ENCODE measurements at places on chromosomes 3 and 15.

DNA sequence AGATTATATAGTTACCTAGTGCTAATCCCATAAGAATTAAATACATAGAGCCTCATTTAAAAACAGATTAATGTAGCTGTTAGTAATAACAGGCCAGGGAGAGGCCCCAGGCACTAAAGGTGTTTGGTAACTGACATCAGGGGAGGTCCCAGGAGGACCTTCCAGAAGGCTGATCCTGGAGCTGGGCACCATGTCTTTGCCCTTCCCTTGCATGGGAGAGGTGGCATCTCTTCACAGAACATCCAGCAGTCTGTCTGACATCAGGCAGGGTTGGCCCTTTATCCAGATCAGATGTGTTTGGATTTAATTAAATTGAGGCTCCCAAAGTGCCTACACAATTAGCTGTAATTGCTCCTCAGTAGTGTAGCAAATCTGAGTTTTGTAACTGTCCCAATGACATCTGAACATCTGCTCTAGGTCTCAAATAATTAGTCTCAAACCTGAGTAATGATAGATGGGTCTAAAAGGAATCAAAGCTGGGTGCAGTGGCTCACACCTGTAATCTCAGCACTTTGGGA, 53.0 kb downstream of the RLBP1 start:
- peak; percentile 49 for ATAC-seq

DNA sequence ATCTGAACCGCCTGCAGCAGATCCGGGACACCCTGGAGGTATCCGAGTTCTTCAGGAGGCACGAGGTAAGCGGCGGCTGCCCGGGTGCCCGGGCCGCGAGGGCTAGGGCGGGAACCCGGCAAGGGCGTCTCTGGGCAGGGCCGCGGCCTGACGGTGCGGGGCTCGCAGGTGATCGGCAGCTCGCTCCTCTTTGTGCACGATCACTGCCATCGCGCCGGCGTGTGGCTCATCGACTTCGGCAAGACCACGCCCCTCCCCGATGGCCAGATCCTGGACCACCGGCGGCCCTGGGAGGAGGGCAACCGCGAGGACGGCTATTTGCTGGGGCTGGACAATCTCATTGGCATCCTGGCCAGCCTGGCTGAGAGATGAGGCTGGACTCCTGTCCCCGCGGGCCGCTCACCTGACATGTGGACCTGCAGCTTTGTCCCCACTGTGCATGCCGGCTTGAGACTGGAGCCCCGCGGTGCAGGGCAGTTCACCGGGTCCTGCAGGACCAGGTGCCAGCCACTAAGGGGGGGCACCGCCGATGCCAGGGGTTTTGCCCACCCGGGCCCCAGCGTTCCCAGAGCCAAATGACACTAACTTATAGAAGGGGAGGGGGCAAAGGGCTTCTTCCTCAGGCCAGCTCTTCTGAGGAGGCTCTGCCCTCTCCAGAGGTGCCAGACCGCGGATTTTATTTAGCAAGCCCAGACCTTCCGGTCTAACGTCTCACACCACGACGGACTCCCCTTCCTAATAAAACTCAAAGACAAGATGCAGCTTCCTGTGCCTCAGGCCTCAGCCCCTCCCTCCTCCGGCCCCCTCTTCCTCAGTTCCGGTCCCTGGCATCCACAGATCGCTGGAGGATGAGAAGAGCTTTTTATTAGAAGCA, 9.4 kb downstream of the ITPKA start:
- peak; percentile 28 for ATAC-seq

GRCh38 chr15:100944244-100944895, 25.2 kb downstream of the LRRK1 start:
- ATAC-seq = no peak

- no peak for ATAC-seq
Measured at GRCh38 chr3:64022451-64023186, 675 bp downstream of the PSMD6 start.

- no peak for ATAC-seq
Measured at GRCh38 chr3:138426211-138426610, 8.2 kb upstream of the ESYT3 start.

DNA sequence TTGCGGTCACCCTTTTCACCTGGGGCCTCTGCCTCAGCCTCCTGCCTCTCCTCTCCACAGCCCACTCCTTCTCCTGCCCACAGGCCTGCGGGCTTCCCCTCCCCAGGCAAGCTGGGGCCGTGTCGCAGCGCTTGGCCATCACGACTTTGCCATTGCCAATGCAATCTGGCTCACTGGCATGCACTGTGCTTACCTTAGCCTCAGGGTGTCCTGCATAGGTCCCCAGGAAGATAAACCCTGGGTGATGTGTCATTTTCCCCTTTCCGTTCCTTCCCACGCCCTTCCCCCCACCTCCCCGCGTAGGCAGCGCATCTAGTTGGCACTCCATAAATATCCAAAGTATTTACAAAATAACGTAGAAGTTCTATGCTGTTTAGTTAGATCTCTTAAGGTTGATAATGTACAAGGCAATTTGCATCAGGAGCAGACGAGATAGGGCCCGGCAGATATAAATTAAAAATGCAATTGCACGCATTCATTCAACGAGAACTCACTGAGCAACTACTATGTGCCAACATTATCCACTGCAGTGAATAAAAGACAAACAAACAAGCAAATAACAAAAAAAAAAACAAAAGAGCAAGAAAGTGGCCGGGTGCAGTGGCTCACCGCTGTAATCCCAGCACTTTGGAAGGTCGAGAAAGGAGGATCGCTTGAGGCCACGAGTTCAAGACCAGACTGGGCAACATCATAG, 973 bp upstream of the COPG1 start:
- no peak for ATAC-seq

DNA sequence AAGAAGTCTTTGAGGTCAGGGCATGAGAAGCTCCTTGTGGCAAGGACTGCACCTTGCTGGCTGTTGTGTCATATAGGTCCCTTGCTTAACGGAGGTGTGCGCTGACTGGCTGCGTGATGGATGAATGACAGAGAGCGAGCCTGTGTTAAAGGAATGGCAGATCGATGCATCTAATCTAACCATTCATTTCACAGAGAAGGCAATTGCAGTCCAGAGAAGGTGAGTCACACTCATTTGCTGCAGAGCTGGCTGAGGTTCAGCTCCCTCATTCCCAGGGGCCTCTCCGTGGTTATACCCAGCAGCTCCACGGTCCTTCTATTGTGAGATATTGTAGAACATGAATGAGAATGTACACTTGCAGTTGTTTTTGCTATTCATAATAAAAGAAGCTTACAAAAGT, 289.3 kb downstream of the EPHB1 start:
- no peak for ATAC-seq

DNA sequence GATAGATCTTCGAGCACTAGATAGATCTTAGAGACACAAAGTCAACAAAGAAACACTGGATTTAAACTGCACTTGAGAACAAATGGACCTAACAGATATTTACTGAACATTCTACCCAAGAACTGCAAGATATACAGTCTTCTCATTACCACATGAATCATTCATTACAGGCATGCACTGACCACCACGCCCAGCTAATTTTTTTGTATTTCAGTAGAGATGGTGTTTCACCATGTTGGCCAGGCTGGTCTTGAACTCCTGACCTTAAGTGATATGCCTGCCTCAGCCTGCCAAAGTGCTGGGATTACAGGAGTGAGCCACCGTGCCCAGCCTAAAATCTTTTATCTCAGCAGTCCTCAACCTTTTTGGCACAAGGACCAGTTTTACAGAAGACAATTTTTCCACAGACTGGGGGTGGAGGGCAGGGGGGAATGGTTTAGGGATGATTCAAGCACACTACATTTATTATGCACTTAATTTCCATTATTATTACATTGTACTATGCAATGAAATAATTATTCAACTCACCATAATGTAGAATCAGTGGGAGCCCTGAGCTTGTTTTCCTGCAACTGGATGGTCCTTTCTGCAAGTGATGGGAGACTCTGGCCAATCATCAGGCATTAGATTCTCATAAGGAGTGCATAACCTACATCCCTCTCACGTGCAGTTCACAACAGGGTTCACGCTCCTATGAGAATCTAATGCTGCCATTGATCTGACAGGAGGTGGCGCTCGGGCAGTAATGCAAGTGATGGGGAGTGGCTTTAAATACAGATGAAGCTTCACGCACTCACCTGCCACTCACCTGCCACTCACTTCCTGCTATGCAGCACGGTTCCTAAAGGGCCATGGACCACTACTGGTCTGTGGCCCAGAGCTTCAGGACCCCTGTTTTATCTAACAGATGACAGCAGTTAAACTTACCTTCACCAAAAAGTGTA, 21.7 kb downstream of the CSNK1G1 start:
- peak; percentile 75 for ATAC-seq

DNA sequence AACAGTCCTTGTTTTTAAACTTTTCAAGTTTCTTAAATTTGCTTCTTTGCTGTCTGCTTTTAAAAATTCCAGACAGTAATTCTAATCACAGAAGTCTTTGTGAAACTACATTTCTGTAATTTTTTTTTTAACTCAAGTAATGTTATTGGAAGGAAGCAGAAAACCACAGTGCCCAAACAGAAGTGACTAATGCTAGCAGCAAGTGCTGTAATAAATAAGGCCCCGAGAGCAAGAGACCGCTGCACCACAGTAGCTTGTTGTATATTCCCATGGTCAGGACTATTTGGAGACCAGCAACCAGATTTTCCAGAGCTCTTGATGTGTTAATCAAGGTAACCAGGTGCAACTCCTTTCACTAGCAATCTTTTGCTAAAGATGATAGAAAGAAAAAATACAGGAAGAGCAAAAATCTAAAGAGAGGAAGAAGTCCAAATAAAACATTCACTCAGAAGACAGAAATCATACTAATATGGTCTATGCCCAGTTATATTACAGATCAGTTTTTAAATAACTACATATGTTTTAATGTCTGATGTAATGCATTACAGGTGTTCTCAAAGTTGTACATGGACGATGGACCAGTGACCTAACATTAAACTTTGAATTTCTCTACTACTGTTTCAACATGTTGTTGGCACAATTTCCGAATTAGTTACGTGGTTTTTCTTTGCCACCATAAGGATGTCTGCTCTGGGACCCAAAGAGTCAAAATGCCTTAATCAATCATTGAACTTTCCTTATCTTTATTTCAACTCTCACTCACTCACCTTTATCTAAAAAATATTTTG, 36.4 kb downstream of the WWTR1 start:
- no peak for ATAC-seq

DNA sequence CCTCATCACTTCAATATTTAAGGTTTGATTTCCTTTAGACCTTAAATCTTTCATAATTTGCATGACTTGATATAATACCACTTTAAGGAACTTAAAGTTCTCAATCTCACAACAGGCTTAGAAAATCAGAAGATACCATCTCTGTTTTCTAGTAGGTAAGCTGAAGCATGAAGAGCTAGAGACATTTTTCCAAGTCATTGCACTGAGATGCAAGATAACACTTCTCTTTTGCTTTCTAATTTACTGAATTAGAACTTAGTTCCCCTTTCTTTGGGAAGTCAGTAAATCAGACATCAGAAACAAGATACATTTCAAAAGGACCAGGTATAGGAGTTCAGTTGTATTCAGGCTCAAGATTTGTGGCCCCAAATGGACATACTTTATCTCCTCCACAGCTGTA, 79.7 kb downstream of the DZIP3 start:
- ATAC-seq = no peak

- ATAC-seq = no peak
Measured at GRCh38 chr3:143218166-143218835, 98.7 kb downstream of the CHST2 start.

DNA sequence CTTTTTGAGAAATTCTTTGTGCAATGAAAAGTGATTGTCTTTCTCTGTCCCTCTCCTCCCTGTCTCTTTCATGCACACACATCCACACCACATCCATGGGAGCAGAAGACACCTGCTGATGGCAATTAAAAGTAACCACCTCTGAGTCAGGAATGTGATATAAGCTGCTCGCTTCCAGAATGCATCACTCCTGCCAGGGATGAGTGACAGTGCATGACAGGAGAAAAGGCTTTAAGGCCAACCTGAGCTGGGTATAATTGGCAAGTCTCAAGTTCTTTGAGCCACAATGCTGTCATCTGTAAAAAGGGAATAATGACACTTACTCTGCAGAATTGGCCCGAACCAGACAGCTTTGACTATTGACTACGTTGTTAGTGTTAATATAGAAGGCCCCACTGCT, 59.6 kb downstream of the UBP1 start:
- ATAC-seq = no peak

GRCh38 chr15:78264304-78265136, at the start of gene DNAJA4:
DNAJA4 (plus strand) TSS chr15:78264562; CDS start chr15:78264764, 202 bp downstream.
- ATAC-seq = peak; percentile 15

GRCh38 chr3:129773691-129774663, 119.5 kb downstream of the TMCC1 start:
- no peak for ATAC-seq

DNA sequence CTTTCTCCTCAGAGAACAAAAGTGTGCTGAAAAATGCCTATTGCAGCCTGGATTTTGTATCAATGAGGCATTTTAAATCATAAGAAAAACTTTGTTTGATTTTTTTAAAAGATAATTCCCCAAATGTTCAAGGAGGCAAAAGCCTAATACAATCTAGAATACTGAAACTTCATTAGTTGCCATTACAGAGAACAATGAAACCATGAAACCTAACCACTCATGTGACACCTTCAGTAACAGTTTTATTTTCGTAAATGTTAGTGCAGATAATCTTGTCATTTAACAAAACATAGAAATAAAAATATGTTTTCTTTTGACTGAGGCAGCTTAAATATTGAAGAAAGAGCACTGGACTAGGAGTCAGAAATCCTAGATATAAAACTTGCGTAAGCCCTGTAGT, 655.9 kb downstream of the RBMS3 start:
- ATAC-seq = no peak
